ENCODE measurements at places on chromosomes 5 and 9.

- peak; percentile 78 for DNase-seq
Observed at GRCh38 chr5:179763215-179763945, 30.4 kb upstream of the LTC4S start.

GRCh38 chr9:133137451-133138231, 16.6 kb upstream of the RALGDS start:
- no peak for DNase-seq

DNA sequence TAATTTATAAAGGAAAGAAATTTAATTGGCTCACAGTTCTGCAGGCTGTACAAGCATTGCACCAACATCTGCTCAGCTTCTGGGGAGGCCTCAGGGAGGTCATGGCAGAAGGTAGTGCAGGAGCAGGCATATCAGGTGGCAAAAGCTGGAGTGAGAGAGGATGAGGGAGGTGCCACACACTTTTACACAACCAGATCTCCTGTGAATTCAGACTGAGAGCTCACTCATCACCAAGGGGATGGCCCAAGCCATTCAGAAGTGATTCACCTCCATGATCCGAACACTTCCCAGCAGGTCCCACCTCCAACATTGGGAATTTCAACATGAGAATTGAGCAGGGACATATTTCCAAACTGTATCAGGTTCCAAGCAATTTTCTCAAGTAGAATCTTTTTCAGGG, 84.7 kb upstream of the BRINP1 start:
- no peak for DNase-seq

GRCh38 chr5:78076351-78076750, 218.1 kb downstream of the AP3B1 start:
- no peak for DNase-seq

Data from urothelium cell line (cell line).